ENCODE measurements at places on chromosomes 11 and 22. TPM values are rescaled to one million over a fixed set of nuclear protein-coding genes. Genes with fewer than 3 reads are reported as not detected.

OPCML gene
- total RNA-seq: 0.28 TPM

TSPAN32 gene
- not detected for total RNA-seq

PATE4 gene
- not detected for total RNA-seq

GAB4 gene
- total RNA-seq: not detected

DUSP18 gene
- total RNA-seq: 8.9 TPM

TUBA8 gene
- 1.3 TPM for total RNA-seq

CHRM1 gene
- 2.8 TPM for total RNA-seq

- no peak overlapping the region for H3K27ac ChIP-seq
- H3K4me3 ChIP-seq: no peak overlapping the region
- no peaks in the 10 kb centered on the region for H3K36me3 ChIP-seq
- DNase-seq: no peak
Measured at GRCh38 chr11:66146940-66147339, 76.9 kb downstream of the PACS1 start.

DNA sequence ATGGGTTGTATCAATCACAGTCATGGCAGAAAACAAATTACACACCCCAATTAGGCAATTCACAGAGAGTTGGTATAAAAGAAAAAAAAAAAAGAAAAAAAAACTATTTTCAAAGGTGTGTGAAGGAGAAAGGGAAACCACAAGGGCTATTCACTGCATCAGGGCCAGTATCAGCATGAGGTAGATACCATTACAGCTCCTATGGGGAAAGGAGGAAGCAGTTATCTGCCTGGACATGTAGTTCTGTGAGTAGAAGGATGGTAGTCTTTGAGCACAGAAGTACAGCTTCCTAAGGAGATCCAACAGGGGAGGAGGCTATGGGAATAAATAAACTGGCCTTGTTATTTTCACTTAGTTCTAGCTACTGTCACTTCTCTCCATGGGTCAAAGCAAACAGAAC, 746.1 kb downstream of the LUZP2 start:
- H3K36me3 ChIP-seq: no peaks in the 10 kb centered on the region
- H3K4me3 ChIP-seq: no peak overlapping the region
- no peak for DNase-seq
- H3K27me3 ChIP-seq: no peaks in the 10 kb centered on the region

GRCh38 chr11:78438298-78438975, 20.8 kb upstream of the GAB2 start:
- DNase-seq: no peak
- H3K36me3 ChIP-seq: no peaks in the 10 kb centered on the region
- no peak overlapping the region for H3K4me3 ChIP-seq
- H3K27me3 ChIP-seq: no peaks in the 10 kb centered on the region
- H3K4me1 ChIP-seq: no peaks in the 10 kb centered on the region

- H3K4me1 ChIP-seq: no peaks in the 10 kb centered on the region
- no peaks in the 10 kb centered on the region for H3K27me3 ChIP-seq
- H3K27ac ChIP-seq: no peak overlapping the region
- H3K36me3 ChIP-seq: no peaks in the 10 kb centered on the region
Measured at GRCh38 chr11:116901211-116901610, 63.8 kb upstream of the APOA1 start.

GRCh38 chr11:16840951-16841350, 102.5 kb downstream of the C11orf58 start:
- no peaks in the 10 kb centered on the region for H3K27me3 ChIP-seq
- H3K4me3 ChIP-seq: no peak overlapping the region
- H3K36me3 ChIP-seq: no peaks in the 10 kb centered on the region
- no peak for DNase-seq

- H3K4me3 ChIP-seq: no peak overlapping the region
- no peak overlapping the region for H3K27ac ChIP-seq
- no peaks in the 10 kb centered on the region for H3K36me3 ChIP-seq
- no peaks in the 10 kb centered on the region for H3K4me1 ChIP-seq
- no peak for DNase-seq
- H3K27me3 ChIP-seq: no peaks in the 10 kb centered on the region
Measured at GRCh38 chr11:67631411-67631810, 1.7 kb upstream of the NUDT8 start.

GRCh38 chr11:64098318-64098831, 62.6 kb downstream of the FLRT1 start:
- H3K27ac ChIP-seq: no peak overlapping the region
- no peaks in the 10 kb centered on the region for H3K27me3 ChIP-seq
- no peak for DNase-seq
- peaks cover 17% of the 10 kb centered on the region for H3K4me1 ChIP-seq

DNA sequence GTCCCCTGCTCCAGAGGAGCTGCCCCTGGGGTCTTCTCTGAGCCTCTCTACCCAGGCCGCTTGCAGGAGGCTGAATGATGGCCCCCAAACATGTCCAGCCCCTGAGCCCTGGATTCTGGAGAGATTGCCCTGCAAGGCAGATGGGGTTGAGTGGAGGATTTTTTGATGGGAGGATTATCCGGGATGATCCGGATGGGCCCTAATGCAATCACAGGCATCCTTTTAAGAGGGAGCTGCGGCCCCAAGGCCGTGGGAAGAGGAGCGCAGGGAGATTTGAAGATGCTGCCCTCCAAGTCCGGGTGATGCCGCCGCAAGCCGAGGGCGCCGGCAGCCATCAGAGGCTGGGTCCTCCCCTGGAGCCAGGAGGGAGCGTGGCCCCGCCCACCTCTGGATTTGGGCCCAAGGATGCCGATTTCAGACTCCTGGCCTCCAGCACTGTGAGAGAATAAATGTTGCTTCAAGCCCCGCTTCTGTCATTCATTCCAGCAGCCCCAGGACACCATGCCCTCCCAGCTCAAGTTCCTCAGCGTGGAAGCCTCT, 66.0 kb downstream of the WNT7B start:
- no peaks in the 10 kb centered on the region for H3K36me3 ChIP-seq
- H3K27me3 ChIP-seq: no peaks in the 10 kb centered on the region
- no peaks in the 10 kb centered on the region for H3K4me1 ChIP-seq

DNA sequence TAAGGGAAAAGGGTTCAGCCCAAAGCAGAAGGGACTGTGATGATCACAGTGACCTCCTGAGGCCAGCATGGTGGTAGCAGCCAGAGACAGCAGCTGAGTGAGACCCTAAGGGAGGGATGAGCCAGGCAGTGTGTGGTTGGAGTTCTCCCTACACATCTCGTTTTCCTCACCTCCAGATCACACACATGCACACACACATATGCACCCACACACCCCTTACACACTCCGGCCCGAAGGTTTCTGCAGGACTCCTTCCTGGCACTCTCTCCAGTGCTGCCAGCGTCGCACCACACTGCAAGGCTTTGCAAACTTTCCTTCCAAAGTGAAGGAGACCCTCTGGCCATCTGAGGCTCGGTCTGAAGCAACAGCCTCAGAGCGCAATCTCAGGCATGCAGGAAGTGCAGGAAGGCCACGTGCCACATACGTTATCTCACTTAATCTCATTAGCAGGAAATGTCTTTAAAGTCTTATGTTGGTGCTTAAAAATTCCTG, 26.9 kb upstream of the TP53I11 start:
- H3K36me3 ChIP-seq: no peaks in the 10 kb centered on the region
- H3K27me3 ChIP-seq: no peaks in the 10 kb centered on the region
- no peak overlapping the region for H3K4me3 ChIP-seq
- no peak for DNase-seq
- peaks cover 16% of the 10 kb centered on the region for H3K4me1 ChIP-seq

GRCh38 chr11:3094223-3094824, 37.1 kb upstream of the CARS1 start:
- no peaks in the 10 kb centered on the region for H3K4me1 ChIP-seq
- H3K27me3 ChIP-seq: no peaks in the 10 kb centered on the region
- no peak for DNase-seq
- peaks cover 3% of the 10 kb centered on the region for H3K36me3 ChIP-seq
- no peak overlapping the region for H3K4me3 ChIP-seq

DNA sequence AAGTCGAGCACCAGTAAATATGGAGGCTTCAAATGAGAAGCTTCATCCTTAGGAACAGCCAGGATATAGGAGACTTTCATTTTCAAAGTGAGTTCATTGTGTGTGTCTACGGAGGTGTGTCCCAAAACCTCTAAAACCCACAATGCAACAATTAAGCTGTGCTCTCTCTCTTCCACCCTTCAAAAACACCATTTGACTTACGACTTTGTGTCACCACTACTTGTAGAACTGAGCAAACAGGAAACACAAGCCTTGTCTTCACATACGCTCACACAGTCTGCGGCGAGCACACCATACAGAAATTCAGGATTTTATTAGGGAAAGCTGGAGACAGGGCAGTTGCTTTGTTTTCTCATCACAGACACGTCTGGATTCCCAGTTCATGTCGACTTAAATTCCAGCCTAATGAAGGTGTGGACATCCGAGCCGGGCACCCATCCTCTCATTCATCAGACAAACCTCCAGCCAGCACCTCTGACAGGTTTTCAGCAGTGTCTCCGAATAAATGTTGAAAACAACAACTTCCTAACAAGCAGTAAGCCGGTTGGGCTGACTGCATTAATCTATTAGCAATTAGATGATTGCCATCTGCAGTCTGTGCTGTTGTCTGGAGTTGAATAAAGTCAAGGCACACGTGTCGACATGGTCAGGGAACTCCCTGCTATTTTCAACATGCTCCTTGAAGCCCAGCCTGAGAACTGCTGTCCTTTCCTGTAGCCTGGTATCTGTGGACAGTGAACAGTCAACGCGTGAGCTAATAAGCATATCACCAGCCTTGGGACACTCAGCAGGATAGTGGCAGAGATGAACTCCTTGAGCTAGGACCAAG, 1411.1 kb downstream of the BRD1 start:
- H3K36me3 ChIP-seq: no peaks in the 10 kb centered on the region
- H3K4me3 ChIP-seq: no peak overlapping the region
- no peaks in the 10 kb centered on the region for H3K4me1 ChIP-seq
- no peak overlapping the region for H3K27ac ChIP-seq
- no peaks in the 10 kb centered on the region for H3K27me3 ChIP-seq
- no peak for DNase-seq

- no peak for DNase-seq
- H3K27me3 ChIP-seq: no peaks in the 10 kb centered on the region
- H3K27ac ChIP-seq: no peak overlapping the region
- no peaks in the 10 kb centered on the region for H3K4me1 ChIP-seq
Measured at GRCh38 chr11:89327885-89328284, 150.2 kb downstream of the TYR start.

GRCh38 chr11:39113606-39114005, 2345.8 kb downstream of the LRRC4C start:
- no peaks in the 10 kb centered on the region for H3K4me1 ChIP-seq
- no peak overlapping the region for H3K27ac ChIP-seq
- H3K27me3 ChIP-seq: no peaks in the 10 kb centered on the region

DNA sequence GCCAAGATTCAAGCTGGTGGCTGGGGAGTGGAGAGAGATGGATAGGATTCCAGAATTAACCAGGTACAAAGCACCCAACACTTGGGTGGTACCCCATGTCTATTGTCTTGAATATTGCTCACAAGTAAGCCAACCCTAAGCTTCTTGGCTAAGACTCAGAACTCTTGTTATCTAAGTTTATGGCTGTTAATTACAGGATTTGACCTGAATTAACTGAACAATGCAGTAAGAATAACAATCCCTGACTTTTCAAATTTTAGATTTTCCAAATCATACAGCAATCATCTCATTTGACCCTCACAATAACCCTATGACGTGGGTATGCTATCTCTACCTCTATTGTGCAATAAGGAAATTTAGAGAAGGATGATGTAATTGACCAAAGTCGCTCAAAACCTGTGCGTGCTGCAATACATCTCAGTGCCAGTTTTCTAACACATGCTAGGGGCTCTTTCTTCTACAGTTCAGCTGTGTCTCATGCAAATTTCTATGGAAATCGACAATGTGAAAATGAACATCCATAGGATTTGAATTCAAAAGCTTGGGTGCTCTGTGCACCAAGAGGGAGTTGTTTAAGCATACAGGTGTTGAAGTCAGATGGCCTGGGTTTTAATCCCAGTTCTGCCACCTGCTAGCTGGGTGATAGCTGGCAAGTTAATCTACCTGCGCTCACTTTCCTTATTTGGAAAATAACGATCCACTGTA, 40.1 kb upstream of the APLNR start:
- no peak overlapping the region for H3K4me3 ChIP-seq
- H3K27me3 ChIP-seq: no peaks in the 10 kb centered on the region
- H3K4me1 ChIP-seq: peaks cover 25% of the 10 kb centered on the region
- no peak overlapping the region for H3K27ac ChIP-seq

- H3K36me3 ChIP-seq: peaks cover 2% of the 10 kb centered on the region
- peaks cover 41% of the 10 kb centered on the region for H3K4me1 ChIP-seq
- no peak overlapping the region for H3K4me3 ChIP-seq
- peak; percentile 77 for DNase-seq
Measured at GRCh38 chr11:72724851-72725723, 27.1 kb downstream of the ARAP1 start.

DNA sequence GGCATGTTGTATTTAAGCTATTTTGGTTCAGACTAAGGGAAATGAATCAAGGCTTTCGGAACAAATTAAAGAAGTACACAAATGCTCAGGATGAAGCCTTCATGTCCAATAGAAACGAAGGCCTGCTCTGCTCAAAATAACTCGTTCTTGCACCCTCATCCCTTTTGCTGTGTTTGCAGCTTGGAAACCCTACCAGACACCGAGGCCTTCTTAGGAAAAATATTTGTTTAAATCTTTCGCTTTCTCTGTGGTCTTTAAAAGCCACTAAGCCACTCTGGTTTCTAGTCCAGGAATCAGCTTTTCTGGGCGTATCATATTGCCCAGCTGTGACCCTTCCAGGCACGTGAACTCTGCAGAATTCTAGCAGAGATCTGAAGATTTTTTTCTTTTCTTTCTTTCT, 60.9 kb upstream of the HSPA8 start:
- H3K4me1 ChIP-seq: no peaks in the 10 kb centered on the region
- no peak overlapping the region for H3K27ac ChIP-seq
- DNase-seq: no peak

DNA sequence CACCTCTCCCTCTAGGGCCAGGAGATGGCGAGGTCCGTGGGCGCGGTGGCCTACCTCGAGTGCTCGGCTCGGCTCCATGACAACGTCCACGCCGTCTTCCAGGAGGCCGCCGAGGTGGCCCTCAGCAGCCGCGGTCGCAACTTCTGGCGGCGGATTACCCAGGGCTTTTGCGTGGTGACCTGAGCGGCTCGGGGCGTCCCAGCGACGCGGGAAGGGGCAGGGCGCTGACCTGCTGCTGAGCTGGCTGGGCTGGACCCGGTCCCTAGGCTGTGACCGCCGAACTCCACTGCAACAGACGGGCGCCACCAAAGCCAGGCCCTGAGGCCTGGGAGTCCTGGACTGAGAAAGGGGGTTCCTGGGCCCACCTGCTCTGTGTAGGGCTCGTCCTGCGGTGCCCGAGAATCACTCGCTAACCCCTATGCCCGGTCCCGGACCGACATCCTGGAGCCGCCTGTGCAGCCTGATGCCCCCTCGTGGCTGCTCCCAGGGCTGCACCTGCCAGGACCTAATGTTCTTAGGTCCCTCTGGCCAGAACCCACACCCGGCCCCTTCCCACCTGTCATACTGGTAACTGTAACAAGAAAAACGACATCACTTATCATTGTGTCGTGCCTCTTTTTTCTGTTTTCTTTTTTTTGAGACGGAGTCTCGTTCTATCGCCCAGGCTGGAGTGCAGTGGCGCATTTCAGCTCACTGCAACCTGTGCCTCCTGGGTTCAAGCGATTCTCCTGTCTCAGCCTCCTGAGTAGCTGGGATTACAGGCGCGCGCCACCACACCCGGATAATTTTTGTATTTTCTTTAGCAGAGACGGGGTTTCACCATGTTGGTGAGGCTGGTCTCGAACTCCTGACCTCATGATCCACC, 15.0 kb downstream of the RHOD start:
- no peak overlapping the region for H3K4me3 ChIP-seq
- H3K27me3 ChIP-seq: no peaks in the 10 kb centered on the region
- H3K36me3 ChIP-seq: no peaks in the 10 kb centered on the region

Measured in adrenal gland (tissue), 19 donors.